ENCODE measurements at places on chromosomes 13 and 19. TPM values are rescaled to one million over a fixed set of nuclear protein-coding genes. Genes with fewer than 3 reads are reported as not detected.

DNA sequence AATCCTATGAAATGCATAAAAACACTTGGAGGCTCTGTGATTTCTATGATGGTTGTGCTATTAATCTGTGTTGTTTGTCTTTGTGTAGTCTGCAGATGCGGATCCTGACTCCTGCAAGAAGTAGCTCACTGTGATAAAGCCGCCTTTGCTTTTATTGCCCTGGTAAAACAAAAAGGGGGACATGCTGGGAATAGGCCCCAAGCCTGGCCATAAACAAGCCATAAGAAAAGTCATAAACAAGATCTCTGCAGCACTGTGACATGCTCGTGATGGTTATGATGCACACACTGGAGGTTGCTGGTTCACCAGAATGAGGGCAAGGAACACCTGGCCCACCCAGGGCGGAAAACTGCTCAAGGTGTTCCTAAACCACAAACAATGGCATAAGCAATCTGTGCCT is 26.6 kb upstream of the ZNF266 start:
- no peaks in the 10 kb centered on the region for H3K36me3 ChIP-seq
- H3K4me3 ChIP-seq, result no peak overlapping the region
- H3K27ac ChIP-seq, result no peak overlapping the region
- no peak for DNase-seq
- H3K4me1 ChIP-seq, result no peaks in the 10 kb centered on the region
- no peaks in the 10 kb centered on the region for H3K27me3 ChIP-seq

DNA sequence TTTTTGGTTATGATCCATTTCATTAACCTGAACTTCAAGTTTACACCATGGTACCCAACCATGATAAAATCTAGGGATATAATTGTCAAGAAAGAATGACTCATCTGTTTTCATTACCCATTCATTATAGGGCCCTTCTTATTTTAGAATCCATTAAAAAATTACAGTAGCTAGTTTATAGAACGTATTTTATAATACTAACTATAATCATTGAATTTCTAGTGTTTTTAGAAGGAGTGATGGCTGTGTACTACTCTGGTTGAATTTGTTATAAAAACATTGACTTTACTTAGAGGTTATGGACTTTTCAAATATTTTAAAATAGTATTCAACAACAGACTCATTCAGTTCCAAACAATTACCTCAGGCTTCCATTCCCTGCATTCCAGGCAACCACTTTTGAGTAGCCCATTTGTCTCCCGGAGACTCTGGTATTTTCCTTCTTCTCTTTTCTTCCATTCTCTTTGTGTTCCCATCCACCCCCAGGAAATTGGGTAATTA is 71.9 kb upstream of the KLF12 start:
- H3K36me3 ChIP-seq, result no peaks in the 10 kb centered on the region
- no peaks in the 10 kb centered on the region for H3K27me3 ChIP-seq
- DNase-seq, result no peak
- no peak overlapping the region for H3K27ac ChIP-seq
- no peak overlapping the region for H3K4me3 ChIP-seq
- no peaks in the 10 kb centered on the region for H3K4me1 ChIP-seq

GRCh38 chr19:55958356-55958755 is 10.7 kb downstream of the NLRP8 start:
- H3K4me1 ChIP-seq, result no peaks in the 10 kb centered on the region
- no peak overlapping the region for H3K27ac ChIP-seq
- no peak for DNase-seq
- H3K36me3 ChIP-seq, result no peaks in the 10 kb centered on the region

DNA sequence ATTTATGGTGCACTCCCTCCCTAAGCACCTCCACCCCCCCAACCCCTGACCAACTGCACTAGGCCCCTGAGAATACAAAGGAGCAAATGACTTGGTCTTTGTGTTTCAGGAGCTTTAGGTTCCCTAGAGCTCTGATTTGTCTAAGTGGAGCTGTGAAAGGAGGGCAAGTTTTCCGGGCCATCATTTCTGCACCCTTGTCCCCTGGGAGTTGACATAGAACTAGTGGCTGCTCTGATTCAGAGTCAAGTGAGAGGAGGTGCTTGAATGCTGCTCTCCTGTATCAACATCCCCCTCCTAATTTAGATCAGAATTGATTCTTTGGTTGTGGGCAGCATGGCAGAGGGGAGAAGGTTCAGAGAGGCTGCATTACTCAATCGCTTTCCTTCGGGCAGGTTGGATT is 391.6 kb downstream of the KCNRG start:
- H3K4me1 ChIP-seq, result no peaks in the 10 kb centered on the region
- H3K27ac ChIP-seq, result no peak overlapping the region
- no peaks in the 10 kb centered on the region for H3K27me3 ChIP-seq
- no peak for DNase-seq
- H3K36me3 ChIP-seq, result no peaks in the 10 kb centered on the region

DNA sequence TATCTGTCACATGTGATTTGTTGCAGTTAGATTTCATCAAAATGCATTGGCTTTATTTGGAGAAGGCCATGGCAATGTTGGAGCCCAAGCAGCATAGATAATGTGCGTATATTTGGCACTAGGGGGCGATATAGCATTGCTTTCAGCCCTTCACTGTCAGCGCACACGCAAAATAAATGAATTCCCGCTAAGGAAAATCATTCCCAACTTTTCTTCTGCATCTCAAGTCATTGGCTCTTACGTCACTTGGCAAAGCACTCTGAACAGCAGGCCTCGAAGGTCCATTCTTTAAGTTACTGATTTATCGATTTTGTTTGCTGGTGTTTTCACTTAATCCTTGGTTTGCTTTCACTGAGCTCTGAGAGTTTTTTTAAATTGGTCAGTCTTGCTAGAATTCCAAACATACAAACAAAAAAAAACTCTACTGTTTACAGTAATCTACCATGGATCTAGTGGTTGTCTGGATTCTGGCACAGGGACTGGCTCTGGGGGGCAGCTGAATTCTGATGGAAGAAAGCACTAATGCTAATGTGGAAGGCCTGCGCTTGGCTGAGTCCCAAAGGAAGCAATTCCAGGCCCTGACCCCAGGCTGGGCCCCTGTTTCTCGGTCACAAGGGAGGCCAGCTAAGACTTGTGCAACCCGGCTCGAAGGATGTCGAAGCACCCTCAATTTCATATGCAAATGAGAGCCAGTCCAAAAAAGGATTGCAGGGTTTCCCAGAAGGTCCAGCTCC is 97.7 kb upstream of the IPO5 start:
- H3K27me3 ChIP-seq, result no peaks in the 10 kb centered on the region
- no peaks in the 10 kb centered on the region for H3K4me1 ChIP-seq
- H3K36me3 ChIP-seq, result no peaks in the 10 kb centered on the region
- no peak overlapping the region for H3K27ac ChIP-seq
- DNase-seq, result no peak

- DNase-seq, result no peak
- no peaks in the 10 kb centered on the region for H3K4me1 ChIP-seq
- no peaks in the 10 kb centered on the region for H3K27me3 ChIP-seq
- no peaks in the 10 kb centered on the region for H3K36me3 ChIP-seq
- H3K4me3 ChIP-seq, result no peak overlapping the region
- H3K27ac ChIP-seq, result no peak overlapping the region
These were observed 101.5 kb downstream of the FGF14 start for GRCh38 chr13:102300379-102300778.

DNA sequence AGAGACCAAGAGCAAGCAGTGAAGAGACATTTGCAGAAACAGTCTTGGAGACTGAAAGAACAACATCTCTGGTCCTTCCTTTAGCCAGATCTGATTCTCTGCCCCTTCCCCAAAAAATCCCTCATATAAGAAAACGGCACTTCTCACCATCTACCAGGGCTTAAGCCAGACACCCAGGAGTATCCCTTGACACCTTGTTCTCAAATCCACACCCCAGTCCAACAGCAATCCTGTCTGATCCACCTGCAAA is 1.7 kb upstream of the PLEKHG2 start:
- H3K4me1 ChIP-seq, result peaks cover 34% of the 10 kb centered on the region
- peak overlapping the region; percentile 98 for H3K27ac ChIP-seq
- no peaks in the 10 kb centered on the region for H3K27me3 ChIP-seq
- DNase-seq, result peak; percentile 43
- H3K36me3 ChIP-seq, result peaks cover 23% of the 10 kb centered on the region
- peak overlapping the region; percentile 91 for H3K4me3 ChIP-seq

- H3K36me3 ChIP-seq, result no peaks in the 10 kb centered on the region
- H3K27me3 ChIP-seq, result no peaks in the 10 kb centered on the region
- H3K4me3 ChIP-seq, result no peak overlapping the region
- no peak overlapping the region for H3K27ac ChIP-seq
These were observed 90.2 kb downstream of the GPC6 start for GRCh38 chr13:93316841-93317240.

- no peaks in the 10 kb centered on the region for H3K27me3 ChIP-seq
- no peaks in the 10 kb centered on the region for H3K4me1 ChIP-seq
- DNase-seq, result no peak
- H3K27ac ChIP-seq, result no peak overlapping the region
- H3K4me3 ChIP-seq, result no peak overlapping the region
- no peaks in the 10 kb centered on the region for H3K36me3 ChIP-seq
These were observed 264.1 kb downstream of the NDFIP2 start for GRCh38 chr13:79745081-79745480.

DNA sequence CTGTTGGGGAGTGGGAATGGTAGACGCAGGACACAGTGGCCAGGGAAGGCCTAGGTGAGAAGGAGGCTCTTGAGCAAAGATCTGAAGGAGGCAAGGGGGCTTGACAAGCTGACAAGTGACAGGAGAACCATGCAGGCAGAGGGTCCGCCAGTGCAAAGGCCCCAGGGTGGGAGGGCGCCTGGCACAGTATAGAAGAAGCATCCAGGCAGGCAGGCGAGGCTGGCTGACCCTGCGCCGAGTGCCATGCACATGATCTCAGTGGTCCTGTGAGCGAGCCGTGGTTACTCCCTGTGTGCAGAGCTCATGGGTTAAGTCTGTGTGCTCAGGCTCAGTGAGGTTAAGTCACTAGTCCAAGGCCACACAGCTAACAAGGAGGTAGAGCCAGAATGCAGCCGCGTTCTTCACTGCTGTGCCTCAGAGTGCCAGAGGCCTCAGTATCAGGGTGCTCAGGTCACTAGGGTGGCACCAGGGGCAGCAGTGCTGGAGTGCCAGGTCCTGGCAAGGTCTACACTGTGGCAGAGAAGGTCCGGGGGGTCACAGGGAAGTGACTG is 15.2 kb downstream of the CNFN start:
- peaks cover 3% of the 10 kb centered on the region for H3K36me3 ChIP-seq
- H3K4me1 ChIP-seq, result peaks cover 7% of the 10 kb centered on the region
- H3K4me3 ChIP-seq, result no peak overlapping the region
- no peak overlapping the region for H3K27ac ChIP-seq
- H3K27me3 ChIP-seq, result no peaks in the 10 kb centered on the region

DNA sequence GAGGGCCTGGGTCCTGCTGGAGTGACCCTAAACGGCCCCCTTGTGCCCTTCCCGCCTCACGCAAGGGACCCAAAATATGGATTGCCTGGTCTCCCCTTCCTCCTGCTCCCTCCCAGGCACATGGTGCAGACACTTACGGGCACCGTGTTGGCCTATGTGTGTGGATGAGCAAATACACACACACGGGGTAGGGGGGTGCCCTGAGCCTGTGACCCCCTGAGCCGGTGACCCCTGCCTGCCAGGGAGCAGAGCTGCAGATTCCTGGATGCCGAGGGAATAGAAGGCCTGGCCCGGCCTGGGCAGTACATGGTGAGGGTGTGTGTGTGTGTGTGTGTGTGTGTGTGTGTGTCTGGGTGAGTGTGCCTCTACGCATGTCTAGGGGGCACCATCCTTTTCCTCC is 33.3 kb downstream of the CEBPA start:
- no peaks in the 10 kb centered on the region for H3K36me3 ChIP-seq
- H3K4me3 ChIP-seq, result peak overlapping the region; percentile 56
- H3K27me3 ChIP-seq, result no peaks in the 10 kb centered on the region
- H3K27ac ChIP-seq, result peak overlapping the region; percentile 98

DNA sequence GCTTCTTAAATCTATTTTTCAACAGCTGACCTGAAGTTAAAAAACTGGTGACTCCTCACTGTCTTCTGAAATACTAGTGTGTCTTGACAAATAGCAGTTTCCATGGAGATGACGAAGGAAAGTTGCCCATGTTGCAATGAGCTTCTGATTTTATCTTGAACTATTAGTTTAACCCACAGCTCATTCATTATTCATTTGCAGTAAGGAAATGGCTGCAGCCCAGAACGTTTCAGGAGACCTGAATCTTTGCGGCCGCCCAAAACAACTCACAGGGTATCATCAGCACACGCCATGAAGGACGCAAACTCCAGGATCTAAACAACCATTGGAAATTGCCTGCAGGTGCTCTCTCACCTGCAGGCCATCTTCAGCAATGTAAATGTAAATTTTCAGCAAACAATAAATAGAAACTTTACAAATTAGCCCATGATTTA is 142.5 kb downstream of the DCLK1 start:
- H3K27me3 ChIP-seq, result no peaks in the 10 kb centered on the region
- H3K4me1 ChIP-seq, result no peaks in the 10 kb centered on the region
- no peak overlapping the region for H3K27ac ChIP-seq
- H3K36me3 ChIP-seq, result no peaks in the 10 kb centered on the region
- H3K4me3 ChIP-seq, result no peak overlapping the region
- no peak for DNase-seq

BRME1 gene
- not detected for polyA plus RNA-seq

RGL3 gene
- polyA plus RNA-seq, result 1.7 TPM

FAM83E gene
- not detected for polyA plus RNA-seq

SGCG gene
- not detected for polyA plus RNA-seq

MTUS2 gene
- polyA plus RNA-seq, result 0.04 TPM

CLEC17A gene
- polyA plus RNA-seq, result 2.4 TPM

All from CD14-positive monocyte (primary cell).